ENCODE measurements at places on chromosomes 7 and 10. TPM values are rescaled to one million over a fixed set of nuclear protein-coding genes. Genes with fewer than 3 reads are reported as not detected.

DNA sequence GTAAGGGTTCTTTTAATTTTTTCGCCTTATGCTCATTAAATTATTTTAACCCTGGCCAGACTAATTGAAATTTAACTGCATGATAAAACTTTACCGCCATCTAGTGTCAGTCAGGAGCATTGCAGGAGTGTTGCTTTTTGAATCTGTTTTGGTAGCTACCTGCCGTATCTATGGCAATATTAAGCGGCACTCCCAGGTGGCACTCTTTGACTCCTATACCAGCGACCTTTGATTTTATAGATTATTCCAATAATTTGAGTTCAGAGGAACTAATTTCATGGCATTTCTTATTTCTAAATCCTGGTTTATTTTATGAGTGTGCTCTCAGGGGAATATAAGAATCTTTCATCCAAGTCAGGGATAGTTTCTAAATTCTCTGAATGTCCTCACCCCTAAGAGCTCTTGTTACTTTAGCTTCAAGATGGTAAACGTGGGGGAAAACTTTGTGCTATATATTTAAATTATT is 198.9 kb downstream of the REEP3 start:
- DNase-seq = peak; percentile 33
- peaks cover 25% of the 10 kb centered on the region for H3K27me3 ChIP-seq
- no peak overlapping the region for H3K4me3 ChIP-seq

- peaks cover 1% of the 10 kb centered on the region for H3K27me3 ChIP-seq
- DNase-seq = no peak
- no peak overlapping the region for H3K27ac ChIP-seq
- no peaks in the 10 kb centered on the region for H3K36me3 ChIP-seq
- H3K4me1 ChIP-seq = peaks cover 16% of the 10 kb centered on the region
- no peak overlapping the region for H3K4me3 ChIP-seq
Measured at GRCh38 chr7:117083648-117084047, 130.3 kb downstream of the ST7 start.

GRCh38 chr7:1691096-1691495 is 21.0 kb downstream of the ELFN1 start:
- H3K4me1 ChIP-seq = no peaks in the 10 kb centered on the region
- no peaks in the 10 kb centered on the region for H3K36me3 ChIP-seq
- H3K27ac ChIP-seq = no peak overlapping the region
- no peak overlapping the region for H3K4me3 ChIP-seq
- peaks cover 2% of the 10 kb centered on the region for H3K27me3 ChIP-seq
- no peak for DNase-seq

DNA sequence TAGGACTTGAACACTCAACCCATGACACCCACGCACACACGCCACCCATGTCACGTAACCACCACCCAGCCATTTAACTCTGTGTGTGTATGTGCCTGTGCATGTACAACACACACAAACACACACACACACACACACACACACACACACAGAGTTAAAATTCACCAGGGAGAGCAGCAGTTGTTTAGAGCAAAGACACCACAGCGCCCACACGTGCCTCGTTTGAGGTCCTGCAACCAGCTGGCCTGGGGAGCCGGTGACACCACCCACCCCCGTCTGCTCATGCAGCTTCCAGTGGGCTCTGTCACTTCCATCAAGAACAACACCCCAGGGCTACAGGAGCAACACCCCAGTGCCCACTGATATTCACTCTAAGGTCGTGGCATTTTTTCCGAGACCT is 97.4 kb downstream of the ELFN1 start:
- DNase-seq = no peak
- no peaks in the 10 kb centered on the region for H3K4me1 ChIP-seq
- H3K27ac ChIP-seq = no peak overlapping the region
- no peaks in the 10 kb centered on the region for H3K36me3 ChIP-seq

DNA sequence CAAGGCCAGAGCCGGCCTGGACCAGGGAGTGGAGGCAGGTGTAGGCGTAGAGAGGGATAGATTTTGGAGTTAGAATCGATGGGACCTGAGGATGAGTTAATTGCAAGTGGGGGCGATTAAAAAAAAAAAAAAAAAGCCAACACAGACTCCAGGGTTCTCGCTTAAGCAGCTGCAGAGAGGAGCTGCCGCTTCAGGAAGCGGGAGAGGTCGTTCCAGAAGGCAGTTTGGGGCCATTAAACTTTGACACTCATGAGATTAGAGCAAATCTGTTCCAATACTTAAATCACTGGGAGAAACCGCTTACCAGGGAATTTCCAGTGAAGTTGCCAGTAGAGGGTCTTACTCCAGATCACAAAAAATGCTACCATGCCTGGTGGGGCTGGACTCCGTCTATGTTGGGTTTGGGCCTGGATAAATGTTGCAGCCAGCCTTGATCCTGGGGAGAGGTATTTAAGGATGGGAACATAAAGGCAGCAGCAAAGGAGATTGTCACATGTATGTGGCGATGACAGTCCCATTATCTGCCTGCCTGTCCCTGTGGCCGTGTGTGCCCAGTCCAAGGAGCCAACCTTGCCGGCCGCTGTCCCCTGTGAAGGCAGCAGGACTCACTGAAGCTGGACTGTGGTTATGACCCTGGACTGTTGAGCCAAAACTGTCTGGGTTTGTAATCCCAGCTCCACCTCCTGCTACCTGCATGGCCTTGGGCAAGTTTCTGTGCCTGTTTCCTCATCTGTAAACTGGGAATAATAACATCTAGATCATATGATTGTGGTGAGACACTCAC is 23.9 kb upstream of the GRID1 start:
- peaks cover 11% of the 10 kb centered on the region for H3K4me1 ChIP-seq
- no peak overlapping the region for H3K27ac ChIP-seq
- no peak overlapping the region for H3K4me3 ChIP-seq
- DNase-seq = no peak
- peaks cover 48% of the 10 kb centered on the region for H3K27me3 ChIP-seq
- no peaks in the 10 kb centered on the region for H3K36me3 ChIP-seq

GRCh38 chr10:125802131-125802530 is 20.9 kb downstream of the UROS start:
- no peaks in the 10 kb centered on the region for H3K27me3 ChIP-seq
- H3K4me3 ChIP-seq = no peak overlapping the region
- no peaks in the 10 kb centered on the region for H3K4me1 ChIP-seq
- H3K36me3 ChIP-seq = peaks cover 13% of the 10 kb centered on the region

DNA sequence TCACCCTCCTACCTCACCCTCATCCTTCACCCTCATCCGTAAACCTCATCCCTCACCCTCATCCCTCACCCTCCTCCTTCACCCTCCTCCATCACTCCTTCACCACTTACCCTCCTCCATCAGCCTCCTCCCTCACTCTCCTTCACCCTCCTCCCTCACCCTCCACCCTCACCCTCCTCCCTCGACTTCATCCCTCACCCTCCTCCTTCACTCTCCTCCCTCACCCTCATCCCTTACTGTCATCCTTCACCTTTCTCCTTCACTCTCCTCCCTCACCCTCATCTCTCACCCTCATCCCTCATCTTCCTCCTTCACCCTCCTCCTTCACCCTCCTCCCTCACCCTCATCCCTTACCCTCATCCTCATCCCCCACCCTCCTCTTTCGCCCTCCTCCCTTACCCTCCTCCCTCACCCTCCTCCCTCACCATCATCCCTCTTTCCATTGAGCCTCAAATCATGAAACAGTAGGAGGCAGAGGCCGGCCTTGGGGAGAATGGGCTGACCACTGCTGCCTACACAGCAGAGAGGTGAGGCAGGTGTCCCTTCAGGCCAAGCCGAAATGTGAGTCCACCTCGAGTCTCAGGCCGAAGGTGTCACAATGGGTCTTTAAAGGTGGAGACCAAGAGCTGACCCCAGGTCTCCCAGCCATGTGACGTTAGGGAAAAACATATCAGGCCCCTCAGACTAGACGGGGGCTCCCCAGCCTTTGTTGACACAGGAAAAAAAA is 53.0 kb downstream of the PDGFA start:
- H3K4me3 ChIP-seq = no peak overlapping the region
- DNase-seq = no peak
- H3K27ac ChIP-seq = no peak overlapping the region
- no peaks in the 10 kb centered on the region for H3K27me3 ChIP-seq
- no peaks in the 10 kb centered on the region for H3K36me3 ChIP-seq

- no peak overlapping the region for H3K4me3 ChIP-seq
- no peak overlapping the region for H3K27ac ChIP-seq
- no peaks in the 10 kb centered on the region for H3K36me3 ChIP-seq
- H3K27me3 ChIP-seq = no peaks in the 10 kb centered on the region
- no peak for DNase-seq
Measured at GRCh38 chr10:77861366-77861765, 65.2 kb downstream of the DLG5 start.

DNA sequence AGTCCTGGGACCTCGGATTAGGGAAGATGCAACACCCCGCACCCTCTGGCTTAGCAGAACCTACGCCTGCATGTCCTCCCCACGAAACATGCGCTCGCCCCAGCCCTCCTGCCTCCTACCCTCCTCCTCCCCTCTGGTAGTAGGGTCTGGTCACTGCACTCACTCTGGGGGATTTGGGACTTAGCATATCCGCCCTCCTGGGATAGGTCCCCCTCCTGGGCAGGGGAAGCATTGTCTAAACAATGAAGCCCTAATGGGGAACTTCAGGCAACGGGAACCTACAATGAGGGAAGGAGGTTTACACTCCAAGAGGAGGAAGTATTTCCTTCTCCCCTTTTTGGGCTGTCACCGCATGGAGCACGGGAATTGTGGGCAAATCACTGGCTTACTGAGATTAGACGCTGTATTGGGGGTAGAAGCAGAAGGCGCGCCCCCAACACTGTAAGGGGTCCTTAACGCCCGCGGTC is 892 bp downstream of the CRHR2 start:
- H3K4me3 ChIP-seq = no peak overlapping the region
- H3K27me3 ChIP-seq = peaks cover 71% of the 10 kb centered on the region
- no peak for DNase-seq
- no peaks in the 10 kb centered on the region for H3K36me3 ChIP-seq
- no peak overlapping the region for H3K27ac ChIP-seq

DNA sequence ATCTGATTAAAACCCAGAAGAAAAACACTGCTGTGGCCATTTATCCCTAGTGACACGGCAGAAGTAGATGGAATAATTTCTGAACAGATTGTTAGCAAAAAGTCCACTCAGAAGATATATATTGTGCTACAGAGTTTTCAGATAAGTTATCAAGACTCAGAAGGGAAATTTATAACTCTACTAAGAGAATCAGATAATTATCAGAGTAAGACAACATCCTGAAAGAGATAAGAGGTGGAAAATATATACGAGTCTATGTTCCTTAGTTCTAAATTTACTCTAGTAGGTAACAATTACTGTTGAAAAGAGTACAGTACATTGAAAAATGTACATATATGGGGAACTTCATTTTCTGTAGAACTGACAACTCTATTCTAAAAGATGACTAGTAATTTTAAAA is 176.7 kb downstream of the GNAI1 start:
- H3K36me3 ChIP-seq = no peaks in the 10 kb centered on the region
- H3K27me3 ChIP-seq = no peaks in the 10 kb centered on the region
- no peak overlapping the region for H3K4me3 ChIP-seq
- no peak overlapping the region for H3K27ac ChIP-seq

- DNase-seq = peak; percentile 16
- H3K27ac ChIP-seq = no peak within 1 kb of the TSS
- H3K27me3 ChIP-seq = peaks cover 61% of the 10 kb centered on the region
- no peaks in the 10 kb centered on the region for H3K36me3 ChIP-seq
- peak within 1 kb of the TSS; percentile 64 for H3K4me3 ChIP-seq
Measured at GRCh38 chr10:94402204-94402842, at the start of gene TBC1D12. Gene TBC1D12 (plus strand): TSS chr10:94402541. CDS start chr10:94402614, 73 bp downstream.

GRCh38 chr10:75432176-75432575 is 752 bp downstream of the LRMDA start:
- no peak overlapping the region for H3K4me3 ChIP-seq
- H3K4me1 ChIP-seq = peaks cover 2% of the 10 kb centered on the region
- H3K27me3 ChIP-seq = peaks cover 50% of the 10 kb centered on the region
- DNase-seq = no peak
- no peak overlapping the region for H3K27ac ChIP-seq
- no peaks in the 10 kb centered on the region for H3K36me3 ChIP-seq

GRCh38 chr7:87404674-87405073 is 59.2 kb downstream of the CROT start:
- H3K27ac ChIP-seq = no peak overlapping the region
- H3K27me3 ChIP-seq = peaks cover 11% of the 10 kb centered on the region
- no peaks in the 10 kb centered on the region for H3K36me3 ChIP-seq
- H3K4me1 ChIP-seq = no peaks in the 10 kb centered on the region

- no peak overlapping the region for H3K27ac ChIP-seq
- no peaks in the 10 kb centered on the region for H3K4me1 ChIP-seq
- H3K27me3 ChIP-seq = peaks cover 11% of the 10 kb centered on the region
- H3K4me3 ChIP-seq = no peak overlapping the region
Measured at GRCh38 chr10:127310430-127310829, 114.0 kb upstream of the INSYN2A start.

GRCh38 chr10:34815185-34816084 is at the start of gene PARD3:
Gene PARD3 (minus strand): TSS chr10:34815296. CDS start chr10:34814995, 301 bp downstream.
- peak within 1 kb of the TSS; percentile 69 for H3K4me3 ChIP-seq
- peaks cover 63% of the 10 kb centered on the region for H3K27me3 ChIP-seq
- no peaks in the 10 kb centered on the region for H3K36me3 ChIP-seq
- no peak for DNase-seq

DNA sequence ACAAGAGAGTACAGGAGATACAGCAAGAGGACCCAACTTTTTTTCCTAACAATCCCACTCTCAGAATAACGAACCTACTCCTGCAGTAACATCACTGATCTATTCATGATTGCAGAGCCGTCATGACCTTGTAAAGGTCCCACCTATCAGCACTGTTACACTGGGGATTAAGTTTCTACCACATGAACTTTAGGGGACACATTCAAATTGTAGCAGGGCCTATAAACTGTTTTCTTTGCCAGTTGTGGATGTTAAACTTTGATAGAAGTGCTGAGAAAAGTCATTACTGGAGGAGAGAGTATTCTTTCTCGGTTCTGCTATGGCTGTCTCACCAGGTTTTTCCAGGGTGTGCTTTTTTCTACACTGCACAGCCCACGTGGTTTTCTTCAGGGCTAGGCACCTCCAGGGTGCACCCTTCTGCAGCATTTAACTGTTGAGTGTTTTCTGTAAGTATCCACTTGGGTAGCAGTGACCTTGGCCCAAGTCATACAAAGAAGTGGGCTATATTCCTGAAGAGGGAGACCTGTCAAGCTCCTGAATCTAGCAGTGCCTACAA is 131.6 kb upstream of the AHR start:
- peaks cover 25% of the 10 kb centered on the region for H3K36me3 ChIP-seq
- H3K4me3 ChIP-seq = no peak overlapping the region
- peak overlapping the region; percentile 66 for H3K27ac ChIP-seq
- peaks cover 35% of the 10 kb centered on the region for H3K4me1 ChIP-seq

DNA sequence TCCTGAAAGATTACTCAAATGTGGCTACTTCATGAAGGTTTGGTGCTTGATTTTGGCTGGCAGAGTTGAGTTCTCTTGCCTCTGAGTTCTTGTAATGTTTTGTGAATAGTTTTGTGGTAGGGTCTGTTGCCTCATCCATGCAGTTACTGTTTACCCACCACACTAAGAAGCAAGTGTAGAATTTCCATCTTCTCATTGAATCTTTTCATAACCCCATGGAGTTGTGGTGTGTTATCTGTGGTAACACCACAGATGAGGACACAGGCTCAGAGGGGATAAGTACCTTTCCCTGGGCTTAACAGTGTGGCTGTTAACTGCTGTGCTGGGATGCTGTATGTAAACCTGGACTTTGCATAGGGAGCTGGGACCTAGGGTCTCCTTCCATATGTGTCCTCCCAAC is 186.3 kb downstream of the CAMK1D start:
- H3K4me3 ChIP-seq = no peak overlapping the region
- H3K36me3 ChIP-seq = no peaks in the 10 kb centered on the region
- peaks cover 23% of the 10 kb centered on the region for H3K4me1 ChIP-seq
- no peak for DNase-seq
- no peaks in the 10 kb centered on the region for H3K27me3 ChIP-seq
- H3K27ac ChIP-seq = peak overlapping the region; percentile 18

PTPRZ1 gene
- total RNA-seq = not detected

TRIM50 gene
- total RNA-seq = not detected

HYAL4 gene
- total RNA-seq = not detected

STEAP2 gene
- total RNA-seq = not detected
